ENCODE measurements at places on chromosomes 5 and 9.

- DNase-seq, result no peak
Observed at GRCh38 chr9:135662758-135663450, at the start of gene LCN9. LCN9 (plus strand) TSS chr9:135663309; CDS start chr9:135663322, 13 bp downstream.

DNA sequence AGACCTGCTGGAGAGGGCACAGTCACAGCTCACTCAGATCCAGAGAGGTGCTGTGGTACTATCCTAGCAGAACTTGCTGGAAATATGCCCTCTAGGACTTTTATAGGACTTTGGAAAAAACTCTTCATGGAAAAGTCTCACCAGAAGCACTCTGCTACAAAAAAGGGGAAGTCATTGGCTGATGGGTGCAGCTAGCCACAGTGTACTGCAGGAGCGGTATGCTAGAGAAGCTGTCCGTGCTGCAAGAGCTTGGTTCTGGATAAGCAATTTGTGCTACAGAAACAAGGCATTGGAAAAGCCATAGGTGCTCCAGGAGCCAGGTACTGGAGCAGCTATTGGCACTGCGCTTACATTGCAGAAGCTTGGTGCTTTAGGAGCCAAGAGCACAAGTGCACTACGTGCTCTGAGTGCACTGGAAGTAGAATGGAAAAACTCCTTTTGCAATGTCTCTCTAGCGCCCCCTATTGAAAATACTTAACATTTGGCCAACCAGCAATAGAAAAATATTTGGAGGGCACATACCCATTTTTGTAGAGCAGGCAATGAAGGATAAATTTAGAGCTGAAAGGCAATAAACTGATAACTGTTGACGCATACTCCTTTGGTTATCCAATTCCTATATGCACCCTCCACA, 83.4 kb downstream of the MEGF10 start:
- DNase-seq, result no peak

- no peak for DNase-seq
Observed at GRCh38 chr5:1382248-1382700, 37.4 kb upstream of the CLPTM1L start.

GRCh38 chr9:98529841-98530240, 178.9 kb downstream of the GABBR2 start:
- no peak for DNase-seq

DNA sequence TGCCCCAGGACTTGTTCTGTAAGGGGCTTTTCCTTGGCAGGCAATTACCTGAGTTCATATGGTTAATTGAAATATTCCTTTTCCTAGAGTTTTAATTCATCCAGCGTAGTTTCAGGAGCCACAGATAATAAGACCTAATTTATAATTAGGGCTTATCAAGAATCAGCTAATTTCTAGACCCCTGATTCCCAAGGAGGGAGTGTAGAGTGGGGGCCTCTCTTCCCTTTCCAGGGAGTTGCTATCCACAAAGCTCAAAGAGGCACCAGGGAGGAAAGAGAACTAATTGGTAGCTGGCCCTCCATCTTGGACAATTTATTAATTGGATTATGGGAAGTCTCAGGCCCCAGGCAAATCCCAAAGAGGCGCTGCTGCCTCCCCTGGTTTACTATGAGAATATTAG, 75.8 kb upstream of the ZNF618 start:
- DNase-seq, result no peak

DNA sequence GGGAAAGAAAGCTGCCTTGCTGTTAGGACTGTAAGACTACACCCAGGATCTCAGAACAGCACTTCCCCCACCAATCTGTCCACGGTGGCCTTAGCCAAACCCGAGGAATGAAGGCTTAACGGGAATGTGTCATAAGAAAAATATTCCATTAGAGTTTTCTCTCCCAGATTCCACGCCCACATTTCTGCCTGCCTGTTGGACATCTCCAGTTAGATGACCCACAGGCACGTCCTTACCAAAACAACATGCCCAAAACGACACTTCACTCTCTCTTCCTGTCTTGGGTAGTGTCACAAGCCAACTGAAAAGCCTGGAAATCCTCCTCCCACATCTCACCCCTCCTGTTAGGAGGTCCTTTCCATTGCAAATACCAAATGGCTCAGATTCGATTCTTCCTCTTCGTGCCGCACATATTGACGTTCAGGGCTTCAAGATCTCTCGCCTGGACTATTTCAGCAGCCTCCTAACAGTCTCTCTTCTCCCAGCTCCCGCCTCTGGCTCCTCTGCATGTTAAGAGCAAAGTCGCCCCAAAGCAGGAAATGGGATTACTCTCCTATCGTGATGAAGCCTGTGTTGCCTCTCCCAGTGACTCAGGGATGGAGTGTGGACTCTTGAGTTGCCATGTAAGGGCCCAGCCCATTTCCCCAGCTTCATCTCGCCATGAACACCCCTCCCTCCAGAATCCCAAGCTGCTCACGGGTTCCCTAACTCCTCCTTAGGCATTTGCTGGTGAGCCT, 159.3 kb downstream of the NR3C1 start:
- no peak for DNase-seq

DNA sequence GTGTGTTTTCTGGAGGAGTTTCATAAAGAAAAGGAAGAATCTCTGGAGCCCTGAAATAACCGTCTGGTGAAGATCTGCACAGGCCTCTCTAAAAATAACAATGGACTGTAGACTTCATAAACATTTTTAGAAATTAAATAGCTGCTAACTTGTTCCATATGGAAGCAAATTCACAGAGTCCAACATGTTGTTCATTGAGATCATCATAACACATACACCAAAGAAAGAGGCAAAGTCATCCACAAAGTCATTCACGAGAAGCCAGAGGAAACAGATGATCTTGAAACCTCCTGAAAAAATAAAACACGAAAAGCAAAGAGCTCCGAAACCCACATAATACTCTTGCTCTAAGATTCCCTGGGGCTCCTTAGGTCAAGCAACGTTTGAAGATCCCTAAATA, 347.8 kb downstream of the EFNA5 start:
- DNase-seq, result no peak

DNA sequence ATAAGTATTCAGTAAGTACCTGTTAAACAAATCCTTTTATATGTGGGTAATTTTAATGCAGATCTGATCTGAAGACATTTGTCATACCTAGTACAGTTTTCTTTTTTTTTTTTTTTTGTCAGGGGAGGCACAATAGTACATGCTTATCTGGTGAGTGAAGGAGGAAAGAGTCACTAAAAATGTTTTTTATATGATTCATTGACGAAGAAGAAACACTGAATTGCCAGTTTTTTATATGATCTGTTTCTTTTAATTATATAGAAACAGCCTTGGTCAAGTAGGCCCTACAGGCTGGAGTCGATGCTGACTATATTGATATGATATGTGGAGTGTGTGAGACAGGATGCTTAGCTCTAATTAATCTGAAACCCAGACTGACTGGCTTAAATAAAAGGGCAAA, 315.2 kb downstream of the PSAT1 start:
- DNase-seq, result no peak

DNA sequence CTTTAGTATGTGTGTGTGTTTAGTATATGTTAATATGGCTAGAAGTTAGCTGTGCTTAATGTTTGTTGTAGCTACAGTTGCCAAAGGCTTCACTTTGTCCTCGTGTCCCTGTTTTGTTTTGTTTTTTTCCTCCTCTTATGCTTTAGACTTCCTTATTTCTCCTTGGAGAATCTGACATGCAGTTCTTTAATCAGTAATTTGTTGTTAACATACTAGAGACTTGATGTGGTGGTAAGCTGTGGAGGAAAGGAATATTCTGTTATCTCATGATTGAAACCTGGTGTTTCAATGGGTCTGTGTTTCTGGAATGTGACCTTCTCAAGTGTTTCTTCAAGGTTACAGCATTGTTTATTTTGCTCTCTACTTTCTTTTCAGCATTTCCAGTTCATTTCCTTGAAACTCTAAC, 515.6 kb upstream of the ST8SIA4 start:
- no peak for DNase-seq

All from CD4-positive, alpha-beta T cell treated with Interleukin-15 for 4 hours (primary cell).